ENCODE measurements at places on chromosomes 7 and 10. TPM values are rescaled to one million over a fixed set of nuclear protein-coding genes. Genes with fewer than 3 reads are reported as not detected.

The CAV1 gene
- 154 TPM for total RNA-seq

The PHKG1 gene
- 0.21 TPM for total RNA-seq

The CPA2 gene
- not detected for total RNA-seq

DNA sequence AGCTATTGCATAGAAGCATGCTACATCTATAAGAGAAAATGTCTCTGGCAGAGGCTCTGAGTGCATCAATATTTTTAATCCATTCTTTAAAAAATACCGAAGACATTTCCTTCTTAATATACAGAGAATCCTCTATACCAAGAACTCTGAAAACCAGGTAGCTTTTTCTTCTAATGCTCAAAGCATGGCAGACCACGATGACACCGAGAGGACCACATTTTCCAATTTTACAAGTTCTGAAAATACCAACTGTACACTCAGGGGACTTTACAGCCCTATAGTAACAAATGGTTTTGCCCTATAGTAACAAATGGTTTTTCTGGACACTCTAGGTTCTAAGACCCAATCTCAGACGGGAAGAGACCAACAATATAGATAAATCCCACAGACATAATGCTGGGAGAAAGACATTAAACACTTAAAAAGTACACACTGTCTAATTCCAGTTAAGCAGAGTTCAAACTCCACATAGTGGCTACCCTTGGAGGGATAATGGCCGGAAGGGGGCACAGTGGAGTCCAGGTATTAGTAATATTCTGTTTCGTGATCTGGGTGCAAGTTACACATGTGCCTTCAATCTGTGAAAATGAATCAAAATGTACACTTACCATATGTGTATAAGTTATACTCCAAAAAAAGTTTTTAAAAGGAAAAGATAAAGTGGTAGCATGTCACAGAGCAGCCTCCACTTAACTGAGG, 26.2 kb downstream of the CCDC6 start:
- H3K36me3 ChIP-seq = no peaks in the 10 kb centered on the region
- peaks cover 8% of the 10 kb centered on the region for H3K4me1 ChIP-seq
- H3K27ac ChIP-seq = no peak overlapping the region
- no peaks in the 10 kb centered on the region for H3K27me3 ChIP-seq

DNA sequence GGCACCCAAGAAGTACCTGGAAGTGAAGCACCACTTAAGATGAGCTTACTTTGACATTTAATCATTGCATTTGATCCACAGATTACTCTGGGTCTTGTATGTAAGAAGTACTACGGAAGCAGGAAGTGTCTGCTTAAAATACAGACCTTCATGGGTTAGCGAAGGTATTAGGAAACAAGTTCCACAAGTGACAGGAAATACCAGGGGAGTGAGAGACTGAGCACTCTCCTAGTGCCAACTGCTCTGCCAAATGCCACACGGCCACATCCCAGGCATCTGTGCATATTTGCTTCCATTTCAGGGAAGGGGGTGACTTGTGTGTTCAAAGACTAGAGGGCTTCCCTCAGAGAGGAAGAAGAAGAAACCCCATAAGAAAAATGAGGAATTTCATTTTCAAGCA, 57.2 kb upstream of the ANK3 start:
- H3K4me3 ChIP-seq = no peak overlapping the region
- no peaks in the 10 kb centered on the region for H3K27me3 ChIP-seq

- H3K27me3 ChIP-seq = no peaks in the 10 kb centered on the region
- no peak overlapping the region for H3K27ac ChIP-seq
- H3K4me1 ChIP-seq = no peaks in the 10 kb centered on the region
- no peaks in the 10 kb centered on the region for H3K36me3 ChIP-seq
- DNase-seq = no peak
These were observed 13.3 kb downstream of the BEND7 start for GRCh38 chr10:13515467-13515866.

DNA sequence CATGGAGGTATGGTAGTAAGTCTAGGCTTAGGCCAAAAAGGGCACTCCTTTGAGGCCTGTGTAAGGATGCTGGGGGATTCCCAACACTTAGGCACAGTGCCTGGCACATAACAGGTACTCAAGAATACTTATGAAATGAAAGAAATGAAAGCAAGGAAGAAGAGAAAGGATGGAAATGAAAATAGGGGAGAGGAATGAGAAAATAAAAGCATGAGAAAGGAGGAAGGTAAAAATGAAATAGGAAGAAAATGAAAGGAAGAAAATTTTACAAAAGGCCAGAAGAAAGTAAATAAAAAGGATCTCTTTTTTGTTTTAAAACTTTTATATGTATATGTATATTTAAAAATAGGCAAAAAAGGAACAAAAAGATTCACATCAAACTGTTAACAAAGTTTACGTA, 146.3 kb downstream of the SKAP2 start:
- DNase-seq = no peak
- no peak overlapping the region for H3K4me3 ChIP-seq
- H3K27me3 ChIP-seq = no peaks in the 10 kb centered on the region
- no peaks in the 10 kb centered on the region for H3K4me1 ChIP-seq
- no peaks in the 10 kb centered on the region for H3K36me3 ChIP-seq

All from SJSA1 (cell line).